Kidney capillary endothelial cell (primary cell): ENCODE measurements at places on chromosomes 4 and X.
A peak's percentile ranks its signal among the peaks of the same experiment; 100 is the strongest.

GRCh38 chr4:83728191-83728590, 192.3 kb downstream of the GPAT3 start:
- DNase-seq, result no peak

GRCh38 chr4:45121426-45121975, 395.1 kb upstream of the GNPDA2 start:
- no peak for DNase-seq

DNA sequence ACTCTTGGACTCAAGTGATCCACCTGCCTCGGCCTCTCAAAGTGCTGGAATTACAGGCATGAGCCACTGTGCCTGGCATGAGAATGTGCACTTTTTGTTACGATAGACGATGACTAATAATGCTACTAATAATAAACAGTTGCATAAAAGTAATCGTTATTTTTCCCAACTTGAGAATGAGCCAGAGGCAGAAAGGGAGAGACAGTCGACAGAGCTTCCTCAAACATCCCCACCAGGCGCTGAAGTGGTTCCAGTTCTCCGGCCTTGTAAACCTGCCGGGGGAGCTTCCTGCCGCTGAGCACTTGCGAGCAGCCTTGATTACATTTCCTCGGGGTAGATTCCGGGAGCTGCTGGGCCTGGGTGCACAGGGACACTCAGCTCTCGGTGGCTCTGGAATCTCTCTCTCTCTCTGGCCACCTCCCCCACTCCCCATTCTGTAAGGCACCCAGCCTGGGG, 8.9 kb upstream of the HTRA3 start:
- peak; percentile 37 for DNase-seq

DNA sequence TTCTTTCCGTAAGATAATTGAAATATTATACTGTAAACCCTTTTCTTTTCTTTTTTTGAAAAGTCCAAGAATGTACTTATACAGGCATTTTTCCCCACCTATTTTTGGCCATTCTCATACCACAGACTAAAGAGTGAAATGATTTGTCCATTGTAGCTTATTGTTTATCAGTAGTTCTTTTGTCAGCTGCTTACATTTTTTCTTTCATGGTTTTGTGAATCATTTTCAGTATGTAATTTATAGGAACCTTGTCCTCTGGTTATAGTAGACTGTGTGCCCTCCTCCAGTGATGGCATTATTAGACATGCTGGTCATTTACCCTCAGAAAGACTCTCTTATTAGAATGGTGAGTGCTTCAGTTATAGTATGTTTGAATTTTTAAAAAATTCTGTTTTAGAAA, 56.7 kb downstream of the CCKAR start:
- no peak for DNase-seq

- peak; percentile 99 for DNase-seq
These were observed 308.5 kb downstream of the ARHGAP24 start for GRCh38 chr4:85783483-85783882.

- DNase-seq, result no peak
These were observed 194.0 kb upstream of the NUDT6 start for GRCh38 chr4:123116412-123116811.

GRCh38 chr4:153111426-153112040, 92.7 kb upstream of the TRIM2 start:
- no peak for DNase-seq

- DNase-seq, result no peak
These were observed 1000.4 kb downstream of the STPG2 start for GRCh38 chr4:97142893-97143292.
